Right kidney (tissue), 9 donors: ENCODE measurements at places on chromosomes 7 and 10.

DNA sequence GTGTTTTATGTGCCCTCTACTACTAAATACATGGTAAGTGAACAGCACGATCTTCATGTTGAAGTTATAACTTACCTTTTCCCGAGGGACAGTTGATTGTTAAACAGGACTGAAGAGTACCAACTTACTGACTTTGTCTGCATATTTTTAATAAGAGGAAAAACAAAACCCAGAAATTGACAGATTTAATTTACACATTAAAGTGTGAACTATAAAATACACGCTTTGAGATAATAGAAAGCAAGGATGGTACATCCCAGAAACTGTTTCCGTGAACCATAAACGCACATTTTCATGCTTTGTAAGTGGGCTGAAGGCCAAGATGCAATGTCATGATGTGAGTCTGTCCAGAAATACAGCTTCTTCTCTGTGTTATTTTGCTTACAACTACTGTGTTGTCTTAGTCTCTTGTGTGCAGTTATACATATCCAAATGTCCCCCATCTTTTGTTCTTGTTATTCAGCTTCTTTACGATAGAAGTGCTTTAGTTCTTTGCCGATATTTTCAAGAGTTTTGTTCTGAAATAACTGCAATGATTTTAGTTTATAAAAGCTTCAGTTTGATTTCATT, 190.1 kb downstream of the MLLT10 start:
- no peak for DNase-seq

- DNase-seq, result no peak
Observed at GRCh38 chr7:91082852-91083495, 181.3 kb upstream of the FZD1 start.

DNA sequence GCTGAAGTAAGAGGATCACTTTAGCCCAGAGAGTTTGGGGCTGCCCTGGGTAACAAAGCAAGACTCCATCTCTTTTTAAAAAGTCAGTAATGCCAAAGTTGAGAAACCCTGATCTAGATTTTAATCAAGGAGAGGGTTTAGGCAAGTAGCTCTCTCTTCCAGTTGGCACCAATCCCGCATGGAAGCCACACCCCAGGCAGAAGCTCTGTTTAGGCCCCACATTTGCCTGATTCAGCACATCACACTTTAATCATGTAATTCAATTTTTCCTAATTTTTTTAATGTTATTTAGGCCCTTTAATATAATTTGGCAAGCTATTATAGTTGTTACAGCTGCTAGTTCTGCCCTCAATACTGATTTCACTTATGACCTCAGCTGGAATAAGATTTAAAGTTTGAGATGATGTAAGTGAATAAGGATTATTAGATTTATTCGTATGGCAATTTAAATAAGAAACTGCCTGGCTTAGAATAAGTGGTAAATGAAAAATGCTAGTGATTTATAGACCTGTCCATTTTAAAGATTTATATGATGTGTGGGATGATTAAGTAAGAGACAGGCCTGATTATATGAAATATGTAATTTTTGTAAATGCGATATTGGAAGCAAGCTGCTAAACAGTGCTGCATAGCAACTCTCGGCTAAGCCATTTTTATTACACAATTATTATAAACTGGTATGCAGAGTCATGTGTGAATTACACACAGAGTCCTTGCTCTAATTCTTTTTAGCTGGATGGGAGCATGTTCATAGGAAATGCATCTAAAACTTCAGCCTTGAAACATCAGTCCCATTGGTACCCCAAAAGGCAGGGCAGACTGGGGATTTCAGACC, 80.2 kb upstream of the NFE2L3 start:
- no peak for DNase-seq

DNA sequence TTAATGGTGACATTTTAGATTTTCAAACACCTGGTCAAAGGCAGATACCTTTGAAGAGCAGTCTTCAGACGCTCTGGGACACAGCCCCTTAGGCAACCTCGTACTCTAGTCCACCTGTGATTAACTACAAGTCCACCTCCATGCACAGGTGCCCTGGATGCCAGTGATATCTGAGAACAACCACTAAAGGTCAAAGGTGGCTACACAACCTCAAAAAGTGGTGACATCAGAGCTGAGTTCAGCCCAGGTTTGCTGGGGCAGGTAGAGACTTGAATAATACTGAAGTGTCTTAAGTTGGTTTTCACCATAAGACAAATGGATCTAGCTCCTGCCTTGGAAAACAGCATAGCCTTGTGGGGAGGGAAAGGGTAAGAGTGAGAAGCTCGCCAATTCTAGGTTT, 143.4 kb upstream of the ADO start:
- no peak for DNase-seq

- DNase-seq, result peak; percentile 76
Observed at GRCh38 chr10:101225846-101226421, 3.3 kb downstream of the LBX1 start.
